ENCODE measurements at places on chromosomes 16 and 17. TPM values are rescaled to one million over a fixed set of nuclear protein-coding genes. Genes with fewer than 3 reads are reported as not detected.

DNA sequence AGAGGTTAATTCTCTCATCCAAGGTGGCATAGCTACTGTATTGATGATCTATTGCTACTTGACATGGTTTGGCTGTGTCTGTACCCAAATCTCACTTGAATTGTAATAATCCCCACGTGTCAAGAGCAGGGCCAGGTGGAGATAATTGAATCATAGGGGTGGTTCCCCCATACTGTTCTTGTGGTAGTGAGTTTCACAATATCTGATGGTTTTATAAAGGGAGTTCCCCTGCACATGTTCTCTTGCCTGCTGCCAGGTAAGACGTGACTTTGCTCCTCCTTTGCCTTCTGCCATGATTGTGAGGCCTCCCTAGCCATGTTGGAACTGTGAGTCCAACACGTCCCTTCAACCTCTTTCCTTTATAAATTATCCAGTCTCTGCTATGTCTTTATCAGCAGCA is 22.9 kb upstream of the CPPED1 start:
- DNase-seq, result no peak

- no peak for DNase-seq
Observed at GRCh38 chr17:40178660-40179059, 1.4 kb downstream of the RAPGEFL1 start.

- DNase-seq, result no peak
Observed at GRCh38 chr17:22703204-22703603, 1010.9 kb downstream of the KCNJ18 start.

GRCh38 chr17:58379511-58379824 is 27.5 kb upstream of the SUPT4H1 start:
- no peak for DNase-seq

SLC6A2 gene
- total RNA-seq, result not detected

Data from neural crest cell (in vitro differentiated cells).